ENCODE measurements at places on chromosomes 6 and 20.

DNA sequence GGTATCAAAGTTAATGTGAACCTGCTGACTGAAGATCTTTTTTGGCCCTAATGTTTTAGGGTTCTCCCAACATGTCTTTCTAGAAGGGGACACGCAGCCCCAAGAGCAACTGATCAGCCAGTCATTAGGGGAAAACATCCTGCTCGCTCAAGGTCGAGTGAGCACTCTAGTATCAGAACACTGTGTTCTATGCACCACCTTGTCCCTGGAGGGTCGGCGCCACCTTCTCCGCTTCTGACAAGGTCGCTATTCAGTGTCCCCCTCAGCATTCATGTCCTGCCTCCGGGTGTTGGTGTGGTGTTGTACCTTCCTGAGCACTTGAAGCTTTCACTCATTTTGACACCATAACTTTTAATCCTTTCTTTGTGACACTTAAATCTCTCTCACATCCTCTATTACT lies 331.2 kb upstream of the KCNQ5 start:
- no peak for DNase-seq

- no peak for DNase-seq
These were observed 86.3 kb downstream of the SOX4 start for GRCh38 chr6:21679761-21680265.

DNA sequence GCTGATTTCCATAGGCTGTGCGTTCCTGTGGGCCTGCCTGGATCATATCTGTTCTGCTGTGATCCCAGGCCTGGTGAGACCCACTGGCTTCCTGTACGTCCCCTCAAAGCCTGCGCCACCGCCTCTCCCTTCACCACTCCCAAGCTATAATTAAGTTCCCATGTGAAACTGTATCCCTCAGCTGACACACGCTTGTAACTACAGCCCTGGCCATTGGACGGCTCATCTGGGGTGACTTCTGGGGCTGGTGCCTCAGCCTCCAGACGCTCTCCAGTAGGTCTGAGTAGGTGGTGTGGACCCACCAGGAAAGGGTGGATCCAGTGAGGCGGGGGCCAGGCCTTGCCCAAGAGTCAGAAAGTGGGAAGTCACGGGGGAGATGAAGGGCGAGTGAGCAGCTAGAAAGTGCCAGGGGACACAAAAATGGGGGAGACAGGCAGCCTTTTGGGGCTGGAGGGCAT lies 21.0 kb downstream of the PPARD start:
- DNase-seq, result no peak

DNA sequence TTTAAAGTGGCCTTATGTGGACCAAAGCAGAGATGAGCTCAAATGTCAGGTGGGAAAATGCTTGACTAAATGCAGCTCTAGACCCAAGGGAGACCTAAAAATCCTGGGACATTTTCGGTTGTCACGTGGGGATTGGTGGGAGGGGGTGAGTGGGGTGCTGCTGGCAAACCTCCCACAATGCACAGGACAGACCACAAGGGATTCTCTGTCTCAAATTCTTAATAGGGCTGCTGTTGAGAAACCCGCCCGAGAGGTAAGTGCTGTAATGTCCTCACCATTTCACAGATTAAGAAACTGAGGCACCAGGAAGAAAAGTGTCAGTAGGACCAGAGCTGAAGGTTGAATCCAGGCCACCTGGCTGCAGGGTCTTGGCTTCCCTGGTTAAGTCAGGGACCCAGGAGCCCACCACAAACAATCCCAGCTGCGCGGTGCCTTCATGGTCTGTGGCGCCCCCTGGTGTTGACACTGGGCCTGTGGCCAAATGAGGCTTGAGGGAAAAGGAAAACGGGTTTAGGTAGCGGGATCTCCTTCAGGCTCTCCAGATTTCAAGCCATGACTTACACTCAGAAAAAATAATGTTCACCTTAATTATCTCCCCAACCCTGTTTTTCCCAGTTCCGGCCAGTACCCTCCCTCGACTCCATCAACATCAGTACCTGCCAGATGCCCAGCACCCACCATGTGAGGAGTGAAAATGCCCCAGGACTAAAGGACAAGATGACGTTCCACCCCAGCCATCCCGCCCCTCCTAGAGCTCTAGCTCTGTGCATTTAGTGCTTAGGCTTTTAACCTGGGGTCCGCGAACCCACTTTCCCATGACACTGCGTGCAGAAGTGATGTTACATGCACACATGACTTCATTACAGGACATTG lies 7.2 kb downstream of the HLA-G start:
- no peak for DNase-seq

DNA sequence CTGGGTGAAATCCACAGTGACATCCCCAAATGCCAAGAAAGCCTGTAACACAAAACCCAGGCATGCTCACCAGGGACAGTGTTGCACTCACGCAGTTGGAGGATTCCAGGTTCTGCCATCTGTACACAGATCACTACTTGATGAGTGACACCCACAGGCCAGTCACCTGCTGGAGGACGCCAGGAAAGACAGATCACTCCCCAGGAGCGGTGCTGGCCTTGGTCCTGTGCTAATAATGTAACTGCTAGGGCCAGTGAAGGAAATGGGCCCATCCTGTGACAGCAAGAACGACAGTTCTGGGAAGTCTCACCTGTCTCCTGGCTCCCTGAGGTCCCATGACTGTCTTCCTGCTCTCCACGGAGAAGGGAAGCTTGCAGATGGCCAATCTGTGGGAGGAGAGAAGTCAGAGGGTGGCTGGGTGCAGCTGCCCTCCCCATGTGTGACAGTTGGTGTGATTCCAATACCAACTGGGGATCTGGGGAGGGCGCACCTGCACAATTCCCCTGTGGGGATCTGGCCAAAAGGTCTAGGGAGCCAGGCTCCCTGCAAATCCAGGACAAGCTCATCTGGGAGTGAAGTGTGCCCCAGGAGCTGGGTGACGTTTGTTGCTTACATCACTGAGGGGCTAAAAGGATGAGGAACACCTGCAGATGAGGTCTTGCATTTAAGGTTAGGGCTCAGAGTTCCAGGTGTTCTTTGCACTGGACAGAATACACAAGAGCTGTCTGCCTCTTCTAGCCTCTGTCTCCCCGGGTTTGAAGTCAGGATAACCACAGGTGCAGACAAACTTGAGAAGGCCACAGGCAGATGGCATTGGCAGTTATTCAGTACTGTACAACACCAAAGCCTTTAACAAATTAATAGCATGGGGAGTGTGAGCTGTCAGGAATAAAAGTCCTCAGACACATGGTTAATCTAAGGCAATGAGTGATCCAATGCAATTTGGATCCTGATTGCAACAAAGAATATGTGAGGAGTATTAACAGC lies 10.3 kb downstream of the ZNF337 start:
- DNase-seq, result no peak

DNA sequence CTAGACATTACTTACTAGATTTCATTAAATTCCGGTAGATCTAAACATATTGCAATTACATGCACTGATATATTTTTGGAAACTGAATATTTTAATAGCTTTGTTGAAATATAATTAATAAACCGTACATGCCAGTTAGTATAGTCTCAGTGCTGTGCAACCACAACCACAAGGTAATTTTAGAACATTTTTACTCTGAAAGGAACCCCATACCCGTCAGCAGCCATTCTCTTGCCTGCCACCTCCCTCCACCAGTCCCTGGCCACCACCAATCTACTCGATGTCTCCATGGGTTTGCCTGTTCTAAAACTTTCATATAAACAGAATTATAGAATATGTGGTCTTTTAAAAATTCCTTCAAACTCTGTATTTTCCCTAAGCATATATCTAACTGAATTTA lies 293.9 kb downstream of the THBS2 start:
- no peak for DNase-seq

DNA sequence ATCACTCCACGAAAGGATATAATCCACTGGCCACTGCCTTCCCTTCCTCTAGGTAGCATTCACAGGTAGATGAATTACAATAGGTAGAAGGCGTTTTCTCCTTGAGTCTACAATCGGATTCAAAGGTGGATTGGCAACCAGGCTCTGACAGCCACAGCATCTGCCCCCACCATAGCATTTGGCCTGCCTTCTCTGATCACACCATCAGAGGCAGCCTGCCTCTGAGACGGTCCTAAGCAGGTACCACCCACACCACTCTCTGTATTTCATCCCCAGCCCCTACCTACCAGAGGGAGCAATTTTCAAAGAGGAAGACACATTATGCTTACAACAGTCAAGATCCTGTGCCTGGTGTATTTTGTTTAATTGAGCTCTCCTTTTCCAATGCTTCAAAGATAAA lies 210.5 kb upstream of the SPTLC3 start:
- DNase-seq, result no peak

DNA sequence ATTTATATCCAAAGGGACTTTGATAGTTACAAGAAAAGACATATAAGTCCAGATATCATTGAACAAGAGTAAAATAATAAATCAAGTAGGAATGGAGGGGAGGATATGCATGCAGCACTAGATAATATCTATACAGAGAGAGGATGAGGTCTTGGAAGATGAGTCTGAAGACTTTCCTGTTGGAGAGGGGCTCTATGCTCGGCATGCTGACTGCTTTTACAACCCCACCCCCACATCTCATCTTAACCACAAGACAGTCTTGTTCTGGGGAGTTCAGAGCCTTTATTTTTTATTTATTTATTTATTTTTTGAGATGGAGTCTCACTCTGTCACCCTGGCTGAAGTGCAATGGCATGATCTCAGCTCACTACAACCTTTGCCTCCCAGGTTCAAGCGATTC lies 48.4 kb upstream of the IER3 start:
- no peak for DNase-seq

DNA sequence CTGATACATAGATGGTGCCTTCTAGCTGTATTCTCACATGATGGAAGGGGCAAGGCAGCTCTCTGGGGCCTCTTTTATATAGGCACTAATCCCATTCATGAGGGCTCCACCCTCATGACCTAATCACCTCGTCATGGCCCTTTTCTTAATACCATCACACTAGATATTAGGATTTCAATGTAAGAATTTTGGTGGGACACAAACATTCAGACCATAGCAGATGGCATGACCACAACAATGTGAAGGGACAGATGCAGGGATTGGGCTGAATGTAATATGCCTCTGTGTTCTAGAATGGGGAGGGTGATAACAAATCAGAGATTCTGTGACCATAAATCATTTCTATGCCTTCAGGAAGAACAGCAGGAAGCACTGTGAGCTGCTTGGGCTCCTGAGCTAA lies 145.8 kb downstream of the LCA5 start:
- no peak for DNase-seq

GRCh38 chr6:10531503-10531902 lies 10.4 kb downstream of the GCNT2 start:
- DNase-seq, result no peak
